Bronchus fibroblast of lung (primary cell): ENCODE measurements at places on chromosomes 16 and 17. TPM values are rescaled to one million over a fixed set of nuclear protein-coding genes. Genes with fewer than 3 reads are reported as not detected.

TADA2A gene
- total RNA-seq: 11.8 and 19.0 TPM in 2 replicates

GLP2R gene
- under 0.01 TPM in 1 of 2 replicates, not detected in the other for total RNA-seq

ZP2 gene
- not detected in 2 replicates for total RNA-seq

PIPOX gene
- 0.74 TPM in 1 of 2 replicates, not detected in the other for total RNA-seq

LRRC46 gene
- total RNA-seq: 0.15 TPM in 1 of 2 replicates, not detected in the other

KRTAP17-1 gene
- not detected in 2 replicates for total RNA-seq

VAC14 gene
- 47.4 and 48.3 TPM in 2 replicates for total RNA-seq
